GM20000 (cell line): ENCODE measurements at places on chromosomes 16 and 17.

DNA sequence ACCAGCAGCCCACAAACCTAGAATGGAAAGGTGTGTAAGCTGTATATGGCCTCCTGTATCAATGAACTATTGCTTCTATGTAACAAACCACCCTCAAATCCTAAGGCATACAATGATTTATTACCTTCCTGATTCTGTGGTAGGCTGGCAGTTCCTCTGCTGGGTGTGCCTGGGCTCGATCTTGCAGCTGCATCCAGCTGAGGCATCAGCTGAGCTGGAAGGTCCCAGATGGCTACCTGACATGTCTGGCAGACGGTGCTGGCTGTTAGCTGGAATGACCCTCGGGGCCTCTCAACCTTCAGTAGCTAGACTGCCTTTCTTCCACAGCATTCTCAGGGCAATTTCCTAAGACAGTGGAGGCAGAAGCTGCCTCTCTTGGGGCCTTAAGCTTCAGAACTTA lies 152.7 kb downstream of the RAB11FIP4 start:
- no peak for DNase-seq

DNA sequence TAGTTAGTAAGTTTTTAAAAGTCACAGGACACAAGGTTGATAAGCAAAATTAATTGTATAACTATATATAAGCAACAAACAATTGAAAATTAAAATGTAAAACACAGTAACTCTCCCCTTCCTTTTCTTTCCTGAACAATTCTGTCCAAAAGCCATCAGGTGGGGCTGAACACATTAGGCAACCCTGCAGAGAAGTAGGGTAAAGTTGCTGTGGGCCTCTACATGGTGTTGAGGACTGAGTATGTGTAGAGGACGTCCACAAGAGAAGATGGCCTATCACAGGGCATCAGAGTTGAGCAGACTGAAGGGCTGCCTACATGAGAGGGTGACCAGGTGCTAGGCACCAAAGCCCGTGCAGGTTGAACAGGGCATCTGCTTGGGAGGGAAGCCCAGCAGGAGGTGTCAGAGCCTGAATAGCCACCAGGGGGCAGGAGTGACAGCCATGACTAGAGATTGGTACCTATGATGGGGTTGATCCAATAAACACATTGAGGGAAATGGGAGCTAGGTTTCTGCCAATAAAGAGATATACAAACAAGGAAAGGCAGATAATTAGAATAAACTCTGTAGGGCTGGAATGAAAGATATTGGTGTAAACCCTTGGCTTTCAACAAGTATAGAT lies 415.1 kb downstream of the NPIPA8 start:
- peak; percentile 61 for DNase-seq

DNA sequence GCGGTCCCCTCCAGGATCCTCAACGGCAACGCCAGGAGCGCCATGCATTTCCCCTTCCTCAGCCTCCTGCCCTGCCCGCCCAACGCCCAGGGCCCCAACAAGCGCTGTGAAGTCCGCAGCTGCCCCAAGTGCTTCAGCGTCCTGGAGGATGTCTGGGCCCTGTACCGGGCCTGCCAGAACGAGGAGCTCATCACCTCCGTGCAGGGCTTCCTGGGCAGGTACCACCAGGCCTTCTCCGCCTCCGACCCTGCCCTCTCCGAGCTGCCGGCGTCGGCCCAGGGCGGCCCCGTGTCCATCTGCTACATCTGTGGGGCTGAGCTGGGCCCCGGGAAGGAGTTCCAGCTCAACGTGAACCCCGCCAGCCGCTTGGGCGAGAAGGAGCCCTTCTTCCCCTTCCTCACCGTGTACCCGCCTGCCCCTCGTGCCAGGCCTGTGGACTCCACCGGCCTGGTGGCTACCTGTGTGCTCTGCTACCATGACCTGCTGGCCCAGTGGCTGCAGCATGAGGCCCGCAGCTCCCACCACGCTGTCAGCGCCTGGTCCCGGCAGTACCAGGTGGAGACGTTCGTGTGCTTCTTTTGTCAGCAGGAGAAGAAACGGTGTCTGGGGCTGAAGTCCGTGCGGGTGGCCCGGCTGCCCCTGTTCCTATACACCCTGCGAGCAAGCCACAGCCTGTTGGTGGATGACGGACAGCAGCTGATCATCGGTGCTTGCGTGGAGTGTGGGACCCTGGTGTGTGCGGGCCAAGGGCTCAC lies 58.9 kb upstream of the CIBAR2 start:
- no peak for DNase-seq

- no peak for DNase-seq
Measured at GRCh38 chr17:45008216-45008615, 40.1 kb upstream of the C1QL1 start.

DNA sequence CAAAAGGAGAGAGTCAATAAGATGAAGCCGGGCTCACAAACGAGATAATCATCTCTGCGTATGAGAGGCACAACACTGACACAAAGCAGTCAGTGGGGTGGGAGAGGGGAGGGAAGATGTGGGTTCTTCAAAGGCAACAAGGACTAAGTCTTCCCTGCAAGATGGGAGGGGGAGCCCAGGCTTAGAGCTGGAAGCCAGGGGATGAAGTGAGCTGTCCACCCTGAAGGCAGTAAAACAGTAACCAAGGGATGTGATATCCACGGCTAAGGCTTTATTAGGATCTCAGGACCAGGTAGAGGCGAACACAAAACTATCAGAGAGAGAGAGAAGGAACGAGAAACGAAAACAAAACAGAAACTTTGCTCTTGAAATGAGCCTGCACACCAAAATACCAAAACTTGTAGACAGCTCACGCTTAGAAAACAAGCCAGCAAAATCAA lies 115.9 kb downstream of the DYNLRB2 start:
- peak; percentile 54 for DNase-seq

GRCh38 chr17:64706224-64707049 lies 44.3 kb upstream of the SMURF2 start:
- no peak for DNase-seq

GRCh38 chr16:58814348-58814801 lies 80.3 kb upstream of the GOT2 start:
- peak; percentile 68 for DNase-seq

DNA sequence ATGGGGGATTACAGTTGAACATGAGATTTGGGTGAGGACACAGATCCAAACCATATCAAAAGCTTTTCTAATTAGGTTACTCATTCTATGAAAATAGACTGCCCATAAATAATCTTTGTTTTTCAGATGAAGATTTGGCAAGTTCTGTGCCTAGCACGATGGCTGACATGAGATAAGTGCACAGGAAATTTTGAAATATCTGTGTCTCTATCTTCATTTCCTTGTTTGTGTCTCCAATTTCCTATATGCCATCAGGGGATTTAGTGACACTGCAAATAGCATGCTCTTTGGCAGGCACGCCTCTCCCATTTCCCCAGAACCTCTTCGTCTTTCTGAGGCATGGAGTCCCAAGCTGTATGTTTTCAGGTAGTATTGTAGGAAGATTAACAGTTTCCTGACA lies 544.6 kb downstream of the CDH13 start:
- DNase-seq: no peak

DNA sequence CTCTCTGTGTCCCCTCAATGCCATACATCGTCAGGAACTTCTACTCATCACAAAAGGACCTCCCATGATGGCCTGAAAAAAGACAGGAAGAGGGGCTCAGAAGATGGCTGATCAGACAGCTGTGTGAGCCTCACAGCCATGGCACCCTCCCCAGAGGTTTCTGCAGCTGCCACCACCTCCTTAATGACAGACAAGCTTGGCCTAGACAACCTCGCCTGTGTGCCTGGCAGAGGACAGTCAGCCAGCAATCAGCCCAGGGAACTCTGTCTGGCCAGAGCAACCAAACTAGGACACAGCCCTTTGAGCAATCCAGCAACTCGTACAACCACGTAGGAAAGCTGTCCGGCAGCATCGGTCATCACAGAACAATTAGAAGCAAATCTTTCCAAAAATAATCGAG lies 54.2 kb upstream of the MED9 start:
- no peak for DNase-seq

- DNase-seq: no peak
Measured at GRCh38 chr17:78821961-78822360, 18.7 kb downstream of the USP36 start.

- DNase-seq: no peak
Measured at GRCh38 chr16:1280783-1281182, 24.9 kb downstream of the TPSD1 start.

- peak; percentile 82 for DNase-seq
Measured at GRCh38 chr16:71610936-71611871, 14.8 kb upstream of the MARVELD3 start.

DNA sequence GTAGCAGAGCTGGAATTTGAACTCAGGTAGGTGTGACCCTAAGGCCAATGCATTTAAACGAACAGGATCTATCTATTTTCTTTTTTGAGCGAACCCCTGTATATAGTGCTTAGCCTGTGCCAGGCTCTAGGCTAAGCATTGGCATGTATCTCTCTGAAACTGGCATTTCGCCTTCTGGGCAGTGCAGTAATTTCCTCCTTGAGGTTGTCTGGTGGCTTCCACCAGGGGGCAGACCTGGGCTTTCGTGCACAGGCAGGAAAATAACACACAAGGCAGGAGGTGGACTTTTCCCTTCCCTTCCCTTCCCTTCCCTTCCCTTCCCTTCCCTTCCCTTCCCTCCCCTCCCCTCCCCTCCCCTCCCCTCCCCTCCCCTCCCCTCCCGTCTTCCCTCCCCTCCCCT lies 34.4 kb upstream of the PRKCB start:
- DNase-seq: peak; percentile 65

DNA sequence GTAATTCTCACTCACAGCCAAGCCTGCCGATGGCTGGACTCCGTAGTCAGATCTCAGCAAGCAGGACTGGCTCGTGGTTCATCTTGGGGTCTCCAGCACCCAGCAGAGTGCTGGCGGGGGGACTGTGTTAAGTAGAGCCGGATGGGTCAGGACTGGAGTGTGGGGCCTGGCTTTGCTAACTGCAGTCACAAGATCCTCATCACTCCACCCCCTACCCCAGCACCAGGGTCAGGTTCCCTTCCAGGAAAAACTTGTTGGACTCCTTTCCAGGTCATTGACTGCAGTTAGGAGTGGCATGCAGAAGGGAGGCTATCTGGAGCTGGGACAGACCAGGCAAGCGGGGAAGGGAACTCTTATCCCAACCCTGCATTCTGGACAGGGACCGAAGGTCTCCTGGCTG lies 6.0 kb downstream of the CIITA start:
- no peak for DNase-seq

- no peak for DNase-seq
Measured at GRCh38 chr17:45908935-45909334, 14.6 kb downstream of the MAPT start.

DNA sequence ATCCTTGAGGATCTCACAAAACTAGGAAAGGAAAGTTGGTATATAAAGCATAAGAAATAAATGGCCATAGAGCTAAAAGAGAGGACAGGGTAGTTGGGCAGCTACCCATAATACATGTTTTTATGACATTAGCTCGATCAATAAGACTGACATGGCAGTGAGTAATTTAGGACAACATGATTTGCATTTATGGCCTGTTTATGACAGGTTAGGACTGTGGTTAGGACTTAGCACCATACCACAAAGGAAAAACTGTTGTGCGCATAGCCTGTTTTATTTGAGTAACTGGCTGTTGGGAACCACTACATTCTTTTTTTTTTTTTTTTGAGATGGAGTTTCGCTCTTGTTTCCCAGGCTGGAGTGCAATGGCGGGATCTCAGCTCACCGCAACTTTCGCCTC lies 18.0 kb upstream of the TRIM37 start:
- peak; percentile 16 for DNase-seq

DNA sequence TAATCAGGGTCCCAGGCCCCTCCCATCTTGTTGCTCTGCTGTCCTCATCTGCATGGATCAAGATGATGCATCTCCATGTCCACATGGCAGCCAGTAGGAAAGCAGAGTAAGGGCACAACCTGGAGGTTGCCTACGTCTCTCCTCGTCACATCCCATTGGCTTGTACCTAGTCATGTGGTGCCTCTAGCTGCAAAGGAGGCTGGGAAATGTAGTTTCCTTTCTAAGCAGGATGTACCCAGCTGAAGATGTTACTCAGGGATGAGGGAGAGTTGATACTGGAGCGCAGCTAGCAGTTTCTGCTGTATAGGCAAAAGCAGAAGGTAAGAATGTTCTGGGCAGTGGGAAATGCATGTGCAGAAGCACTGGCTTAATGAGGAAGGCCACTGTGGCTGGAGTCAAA lies 20.8 kb downstream of the ABCC1 start:
- DNase-seq: no peak

DNA sequence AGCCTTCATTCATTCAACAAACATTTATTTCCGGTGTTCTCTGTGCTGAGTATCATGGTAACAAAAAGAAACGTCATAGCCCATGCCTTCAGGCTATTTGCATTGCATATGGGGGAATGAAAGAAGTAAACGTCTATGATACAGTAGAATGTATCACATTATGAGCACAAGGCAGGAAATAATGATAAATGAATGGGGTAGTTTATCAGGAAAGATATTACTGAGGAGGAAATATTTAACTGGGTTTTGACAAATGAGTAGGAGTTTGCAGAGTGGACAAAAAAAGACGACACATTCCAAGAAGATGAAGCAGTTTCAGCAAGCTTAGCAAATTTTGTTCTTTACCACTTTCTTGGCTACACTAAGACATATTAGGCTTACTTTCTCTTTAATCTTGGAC lies 1.3 kb upstream of the KRTAP4-7 start:
- DNase-seq: no peak

DNA sequence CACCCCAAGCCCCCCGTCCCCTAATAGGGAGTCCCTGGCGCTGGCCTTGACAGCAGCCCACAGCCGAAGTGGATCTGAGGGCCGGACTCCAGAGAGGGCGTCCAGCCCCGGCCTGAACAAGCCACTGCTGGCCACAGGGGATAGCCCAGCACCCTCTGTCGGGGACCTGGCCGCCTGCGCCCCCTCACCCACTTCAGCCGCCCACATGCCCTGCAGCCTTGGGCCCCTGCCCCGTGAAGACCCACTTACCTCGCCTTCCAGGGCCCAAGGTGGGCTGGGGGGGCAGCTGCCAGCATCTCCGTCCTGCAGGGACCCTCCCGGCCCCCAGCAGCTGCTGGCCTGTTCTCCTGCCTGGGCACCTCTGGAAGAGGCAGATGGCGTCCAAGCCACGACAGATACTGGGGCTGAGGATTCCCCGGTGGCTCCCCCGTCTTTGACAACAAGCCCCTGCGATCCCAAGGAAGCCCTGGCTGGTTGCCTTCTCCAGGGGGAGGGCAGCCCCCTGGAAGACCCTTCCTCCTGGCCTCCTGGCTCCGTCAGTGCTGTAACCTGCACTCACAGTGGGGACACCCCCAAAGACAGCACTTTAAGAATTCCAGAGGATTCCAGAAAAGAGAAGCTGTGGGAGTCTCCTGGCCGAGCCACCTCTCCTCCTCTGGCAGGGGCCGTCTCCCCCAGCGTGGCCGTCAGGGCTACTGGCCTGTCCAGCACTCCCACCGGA lies 19.3 kb upstream of the ZFPM1 start:
- no peak for DNase-seq
